GM12891 (cell line): ENCODE measurements at places on chromosomes 2 and 18.

DNA sequence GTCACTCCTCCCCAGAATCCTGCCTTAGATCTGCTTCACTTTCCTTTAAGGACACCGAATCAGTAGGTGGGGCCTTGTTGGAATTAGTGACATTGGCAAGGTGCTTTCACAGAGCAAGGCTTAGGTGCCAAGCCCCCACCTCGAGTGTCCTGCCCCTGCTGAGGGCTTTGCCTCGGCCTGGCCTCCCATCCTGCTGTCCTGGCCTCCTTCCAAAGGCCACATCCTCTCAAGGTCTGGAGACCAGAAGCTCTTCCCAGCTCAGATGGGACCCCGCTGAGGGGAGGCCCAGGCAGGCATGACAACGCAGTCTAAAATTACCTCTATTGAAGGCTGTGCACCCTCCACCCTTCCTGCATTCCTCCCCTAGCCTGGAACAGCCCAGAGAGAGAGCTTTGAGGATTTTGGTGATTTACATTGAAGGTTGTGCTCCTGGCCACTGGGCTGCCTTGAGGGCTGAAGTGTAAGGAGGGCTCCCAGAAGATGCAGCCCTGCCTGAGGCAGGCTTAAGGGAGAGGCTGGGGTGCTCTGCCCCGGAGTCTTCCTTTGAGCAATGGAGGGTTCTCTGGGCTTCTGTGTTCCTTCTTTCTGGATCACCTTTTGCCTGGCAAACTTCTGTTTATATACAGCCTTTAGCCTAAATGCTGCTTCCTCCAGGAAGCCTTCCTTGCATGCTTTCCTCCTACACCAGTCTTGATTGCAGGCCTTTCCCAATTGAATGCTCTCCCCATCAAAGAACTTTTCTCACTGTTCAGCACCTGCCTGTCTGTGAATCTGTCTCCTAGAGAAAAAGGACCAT, 154.4 kb downstream of the DDX1 start:
- no peak for DNase-seq

- no peak for DNase-seq
These were observed 89.9 kb upstream of the CD226 start for GRCh38 chr18:70037431-70038061.

- DNase-seq = no peak
These were observed 11.0 kb upstream of the PLA2R1 start for GRCh38 chr2:160073284-160073888.

DNA sequence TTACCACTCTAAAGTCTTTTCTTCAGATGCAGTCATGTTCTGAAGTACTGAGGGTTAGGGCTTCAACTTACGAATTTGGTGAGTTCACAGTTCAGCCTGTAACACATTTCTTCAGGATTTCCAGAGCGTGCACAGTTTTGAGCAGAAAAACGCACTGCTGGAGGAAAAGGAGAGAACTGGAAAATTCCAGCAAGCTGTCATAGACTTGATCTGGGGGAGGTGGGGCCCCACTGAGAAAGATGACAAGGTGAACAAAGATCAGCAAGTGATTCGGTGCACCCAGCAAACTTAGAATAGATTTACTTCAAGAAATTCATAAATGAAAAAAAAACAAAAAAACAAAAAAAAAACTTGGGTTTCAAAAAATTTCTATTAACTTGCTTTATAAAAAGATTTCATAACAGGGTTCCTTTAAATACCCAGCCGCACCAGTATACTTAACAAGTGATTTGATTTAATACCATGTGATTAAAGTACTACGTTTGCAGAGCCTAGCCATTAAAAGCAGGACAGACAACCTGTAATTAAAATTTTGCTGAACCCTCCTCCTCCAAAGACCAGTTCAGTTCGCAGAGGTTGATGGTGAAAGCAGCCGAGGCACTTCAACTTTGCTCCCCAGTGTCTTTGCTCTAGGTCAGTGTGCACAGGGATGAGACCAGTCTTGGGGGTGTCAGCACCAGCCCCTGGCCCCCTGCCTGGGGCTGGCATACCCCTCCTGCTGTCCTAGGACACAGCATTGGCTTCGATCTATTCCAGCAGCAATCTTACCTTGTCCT, 30.5 kb downstream of the CTIF start:
- DNase-seq = no peak

GRCh38 chr2:231687133-231687852, 21.0 kb upstream of the PTMA start:
- no peak for DNase-seq

DNA sequence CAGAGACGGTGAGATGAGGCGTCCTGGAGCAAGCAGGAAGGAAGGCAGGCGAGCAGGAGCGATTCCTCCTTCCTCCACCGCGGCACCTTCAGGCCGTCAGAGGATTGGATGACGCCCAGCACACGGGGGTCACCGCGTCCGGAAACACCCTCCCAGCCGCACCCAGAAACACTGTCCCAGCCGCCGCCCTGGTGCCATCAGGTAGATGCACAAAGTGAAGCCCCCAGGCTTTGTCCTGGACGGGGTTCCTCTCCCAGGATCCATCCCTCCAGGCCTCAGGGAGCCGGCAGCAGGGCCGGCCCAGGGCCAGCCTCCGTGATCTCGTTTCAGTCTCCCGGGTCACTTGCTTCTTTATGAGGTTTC, 31.5 kb downstream of the RTP5 start:
- no peak for DNase-seq
